Brain microvascular endothelial cell (primary cell): ENCODE measurements at places on chromosomes 12 and 14.

DNA sequence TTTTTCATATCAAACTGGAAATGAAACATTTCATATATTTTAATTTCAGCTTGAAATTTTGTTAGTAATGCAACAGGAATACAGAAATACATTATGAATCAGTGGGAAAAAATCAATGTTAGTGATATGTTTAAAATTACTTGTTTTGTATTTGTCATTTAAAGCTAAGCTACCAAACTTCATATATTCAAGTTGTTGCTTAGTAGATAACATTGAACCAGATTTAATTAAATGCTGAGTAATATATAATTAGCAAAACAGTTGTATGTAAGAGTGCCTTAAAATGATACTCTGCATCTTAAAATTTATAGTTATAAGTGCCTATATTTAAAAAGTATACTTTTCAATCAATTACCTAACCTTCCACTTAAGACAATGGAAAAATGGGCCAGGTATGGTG is 5.0 kb downstream of the CHURC1 start:
- DNase-seq = no peak

DNA sequence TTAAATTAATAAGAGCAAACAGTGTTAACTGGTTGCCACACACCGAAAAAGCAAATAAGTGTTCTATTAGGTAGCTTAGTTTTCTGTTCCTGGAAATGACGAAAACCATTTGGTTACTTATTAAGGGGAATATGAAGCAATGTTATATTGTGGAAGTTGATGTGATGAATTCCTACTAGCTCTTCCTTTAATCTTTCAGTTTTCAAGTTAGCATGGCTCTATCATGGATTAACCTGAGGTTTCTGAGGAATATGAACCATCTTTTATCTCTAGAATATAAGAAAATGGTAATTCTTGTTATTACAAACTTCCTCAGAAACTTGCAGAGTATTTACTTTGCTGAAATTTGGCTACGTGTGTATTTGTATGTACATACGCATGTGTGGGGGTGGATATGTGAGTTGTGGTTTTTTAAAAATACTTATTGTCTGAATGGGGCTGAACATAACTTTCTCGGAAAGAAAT is 245.7 kb downstream of the KCNC2 start:
- no peak for DNase-seq

DNA sequence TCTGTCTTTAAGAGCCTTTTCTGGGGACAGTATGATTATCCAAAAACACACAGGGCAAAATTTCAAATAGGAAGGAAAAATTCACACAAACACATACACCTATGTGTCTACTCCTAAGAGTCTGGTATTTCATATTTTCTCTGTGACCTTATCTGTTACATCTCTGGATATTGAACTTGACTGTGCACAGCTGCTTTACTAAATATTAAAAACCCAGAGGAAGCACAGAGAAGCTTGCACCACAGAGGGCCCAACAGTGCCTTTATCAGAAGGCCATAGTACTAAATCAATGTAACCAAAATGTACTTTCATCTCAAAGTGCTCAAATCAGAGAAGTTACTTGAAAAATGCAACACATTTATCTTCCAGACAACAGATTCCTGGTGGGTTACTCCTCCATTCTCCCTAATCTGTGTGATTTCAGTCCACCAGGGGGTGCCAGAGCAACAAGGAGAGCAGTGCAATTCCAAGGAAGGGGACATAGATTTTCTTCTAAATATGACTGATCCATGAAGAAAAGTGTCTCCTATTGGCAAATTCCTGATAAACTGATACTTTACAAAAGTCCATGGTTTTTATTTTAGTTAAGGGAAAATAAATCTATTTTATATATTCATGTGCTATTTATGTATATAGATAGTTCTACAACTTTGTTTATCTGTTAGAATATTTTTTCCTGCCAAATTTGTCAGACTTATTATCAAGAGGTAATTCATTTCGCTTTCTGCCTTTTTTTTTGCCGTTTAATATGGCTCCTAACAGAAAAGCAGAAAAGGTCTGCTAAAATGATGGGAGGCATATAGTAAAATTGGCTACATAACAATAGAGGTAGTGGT is 617.6 kb downstream of the LRFN5 start:
- DNase-seq = peak; percentile 56

- DNase-seq = peak; percentile 88
These were observed 248.1 kb downstream of the DPY19L2 start for GRCh38 chr12:63420206-63420644.

DNA sequence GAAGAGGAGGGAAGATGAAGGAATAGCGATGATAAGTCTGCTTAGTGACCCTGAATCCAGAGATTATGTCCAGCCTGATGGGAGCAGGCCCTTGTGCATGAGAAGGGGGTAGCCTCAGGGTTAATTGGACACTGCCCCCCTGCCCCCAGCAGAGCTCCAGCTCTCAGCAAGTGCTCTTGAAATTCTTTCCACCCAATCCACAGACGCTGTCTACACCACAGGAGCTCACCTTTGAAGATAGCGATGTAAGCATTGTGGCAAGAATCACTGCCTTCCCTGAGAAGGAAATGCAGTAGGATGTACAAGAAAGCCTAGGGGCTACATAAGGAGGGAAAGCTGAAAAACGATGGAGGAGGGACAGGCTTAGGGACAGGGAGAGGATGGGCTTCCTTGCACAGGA is 39.4 kb downstream of the CRACR2A start:
- no peak for DNase-seq

GRCh38 chr12:57990241-57990883 is 49.0 kb downstream of the ATP23 start:
- DNase-seq = no peak

- peak; percentile 82 for DNase-seq
These were observed 1.4 kb upstream of the ZFP36L1 start for GRCh38 chr14:68794130-68794850.

DNA sequence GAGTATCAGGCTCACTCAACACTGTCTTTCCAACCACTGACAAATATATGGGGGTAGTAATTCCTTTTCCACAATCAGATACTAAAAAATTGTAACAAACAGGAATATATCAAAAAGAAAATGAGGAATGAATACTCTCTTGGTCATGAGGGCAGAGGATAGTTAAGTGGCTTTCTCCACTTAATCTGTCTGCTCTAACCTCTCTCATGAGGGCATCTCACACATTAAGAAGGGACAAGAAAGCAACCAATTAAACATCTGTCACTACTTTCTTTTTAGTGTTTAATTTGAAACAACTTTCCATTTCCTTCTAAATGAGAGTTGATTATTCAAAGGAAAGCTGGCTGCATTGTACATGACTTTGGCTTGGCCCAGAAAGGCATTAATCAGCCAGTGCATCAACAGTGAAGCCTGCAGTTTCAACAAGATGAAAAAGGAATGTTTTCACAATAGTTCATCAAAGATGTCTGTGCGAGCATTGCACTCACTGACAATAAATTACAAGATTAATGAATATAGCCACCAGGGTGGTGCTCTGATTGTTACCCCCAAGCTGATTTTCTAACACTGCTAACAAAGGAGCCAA is 142.0 kb downstream of the SEC23A start:
- DNase-seq = no peak

- DNase-seq = no peak
These were observed 72.7 kb downstream of the TPH2 start for GRCh38 chr12:72011374-72011773.

GRCh38 chr12:116313194-116313927 is 35.9 kb upstream of the MED13L start:
- DNase-seq = no peak

DNA sequence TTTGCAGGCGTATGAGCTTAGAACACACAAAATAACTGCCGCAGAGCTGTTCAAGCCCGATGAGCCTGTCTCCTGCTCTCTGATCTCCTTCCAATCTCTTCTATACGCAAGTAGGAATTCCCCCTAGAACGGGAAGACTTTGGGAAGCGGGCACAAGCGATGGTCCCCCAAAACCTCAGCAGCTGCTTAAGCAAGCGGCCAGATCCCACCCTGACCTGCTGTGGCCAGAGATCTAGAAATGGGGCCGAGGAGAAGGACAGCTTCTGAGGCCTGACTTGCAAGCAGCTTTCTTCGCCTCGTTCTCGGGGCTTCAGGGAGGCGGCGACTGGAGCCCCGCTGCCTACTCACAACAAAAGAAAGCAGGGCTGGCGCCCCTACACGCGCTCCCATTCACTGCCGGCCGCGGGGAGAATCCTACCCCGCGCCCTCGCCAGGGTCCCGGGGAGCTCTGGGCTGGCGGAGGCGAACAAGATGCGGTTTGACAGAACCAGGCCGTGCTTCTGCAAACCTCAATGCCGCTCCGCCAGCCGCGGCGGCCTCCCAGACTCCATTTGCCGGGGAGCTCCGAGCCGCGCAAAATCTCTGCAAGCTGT is 922 bp downstream of the TBX5 start:
- no peak for DNase-seq

GRCh38 chr12:65325183-65325582 is 46.7 kb downstream of the MSRB3 start:
- no peak for DNase-seq

- no peak for DNase-seq
These were observed 6.8 kb upstream of the RNU7-1 start for GRCh38 chr12:6936636-6937480.

- peak; percentile 15 for DNase-seq
These were observed 129.1 kb downstream of the PTPRB start for GRCh38 chr12:70508178-70508577.

DNA sequence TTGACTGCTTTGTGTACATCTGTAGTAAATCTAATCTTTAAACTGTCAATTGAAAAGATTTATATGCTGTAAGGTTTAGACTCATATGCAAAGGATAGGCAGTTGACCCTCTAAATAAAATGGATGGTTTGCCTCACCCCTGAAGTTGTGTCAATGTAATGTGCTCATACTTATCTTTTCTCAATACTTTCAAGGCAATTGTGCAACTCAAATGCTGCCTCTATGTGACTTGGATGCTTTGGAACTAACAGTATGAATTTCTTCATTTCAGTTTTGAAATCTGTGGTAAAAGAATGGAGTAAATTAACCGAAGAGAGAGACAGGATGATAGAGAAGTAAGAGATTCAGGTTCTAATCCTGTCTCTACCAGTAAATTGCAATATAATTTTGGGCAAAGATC is 9.7 kb downstream of the PDE6H start:
- no peak for DNase-seq

DNA sequence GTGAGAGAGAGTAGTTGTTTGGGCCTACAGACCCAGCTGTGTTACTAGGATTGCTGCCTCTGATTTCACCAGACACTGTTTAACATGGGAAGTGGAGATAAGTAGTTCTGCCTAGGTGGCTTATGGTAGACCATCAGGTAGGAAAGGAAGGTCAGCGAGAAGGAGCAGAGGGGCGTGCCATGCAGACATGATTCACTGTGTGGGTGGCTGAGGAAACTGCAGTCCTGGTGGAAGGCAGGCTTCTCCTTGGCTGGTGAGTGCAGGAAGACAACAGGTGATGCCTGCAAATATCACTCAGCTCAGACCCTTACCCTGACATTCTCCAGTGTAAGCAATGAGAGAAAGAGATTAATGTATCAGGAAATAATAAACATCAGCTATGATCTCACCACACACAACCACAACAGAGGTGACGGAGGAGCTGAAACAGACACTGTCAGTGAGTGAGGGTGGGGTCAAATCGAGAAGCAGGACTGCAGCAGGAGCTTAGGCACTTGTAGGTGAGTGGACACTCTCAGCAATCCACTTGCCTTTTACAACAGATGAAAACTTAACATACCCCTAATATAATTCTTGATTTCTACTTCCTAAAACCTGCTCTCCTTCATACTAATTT is 2.1 kb upstream of the PRR4 start:
- DNase-seq = no peak

DNA sequence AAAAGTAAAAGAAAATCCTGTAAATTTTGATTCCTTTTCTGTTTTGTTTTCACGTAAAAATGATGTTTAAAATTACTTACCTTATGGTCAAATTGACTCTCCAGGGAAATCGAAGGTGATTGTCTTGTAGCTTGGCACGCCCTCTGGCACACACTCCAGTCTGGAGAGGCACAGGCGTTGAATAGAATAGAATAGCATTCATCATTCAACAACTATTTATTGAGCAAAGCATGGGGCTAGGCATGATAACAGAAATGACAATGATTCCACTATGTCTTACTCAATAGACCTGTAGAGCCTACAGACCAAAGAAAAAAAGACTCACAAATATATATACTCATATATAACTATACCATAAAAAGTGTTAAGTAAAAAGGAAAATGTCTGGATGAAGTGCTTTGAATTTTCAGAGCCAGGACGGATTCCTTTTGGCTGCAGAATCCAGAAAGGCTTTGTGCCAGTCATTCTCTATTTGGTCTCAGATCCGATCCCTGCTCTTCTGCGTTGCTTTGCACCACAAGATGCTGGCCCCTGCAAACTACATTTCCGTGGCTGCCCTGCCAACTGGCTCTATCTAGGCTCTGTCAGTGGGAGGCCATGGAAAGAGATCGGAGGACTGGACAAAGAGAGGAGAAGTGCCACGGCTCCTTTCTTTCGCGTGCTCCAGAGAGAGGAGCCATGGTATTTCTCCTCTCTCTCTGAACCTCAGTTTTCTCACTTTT is 231.8 kb downstream of the CRADD start:
- peak; percentile 16 for DNase-seq

- DNase-seq = no peak
These were observed 1228.2 kb upstream of the TMEM132C start for GRCh38 chr12:127038761-127039160.

DNA sequence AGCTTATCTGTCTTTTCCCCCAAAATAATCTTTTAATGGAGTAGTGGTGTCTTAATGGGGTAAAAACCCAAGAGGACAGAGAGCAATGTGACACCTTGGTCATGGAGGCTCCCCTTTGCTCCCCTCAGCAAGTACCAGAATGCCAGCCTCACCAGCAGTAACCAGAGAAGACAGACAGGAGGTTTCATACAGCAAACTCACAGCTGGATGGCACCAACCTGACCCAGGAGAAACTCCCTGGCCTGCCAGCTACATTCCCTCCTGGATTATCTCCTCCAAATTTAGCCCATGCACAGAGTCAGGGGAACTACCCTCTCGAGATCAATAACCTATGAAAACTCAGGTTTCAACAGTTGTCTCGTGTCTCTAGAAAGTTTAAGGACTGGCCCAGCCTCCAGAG is 15.9 kb downstream of the BHLHE41 start:
- DNase-seq = no peak

DNA sequence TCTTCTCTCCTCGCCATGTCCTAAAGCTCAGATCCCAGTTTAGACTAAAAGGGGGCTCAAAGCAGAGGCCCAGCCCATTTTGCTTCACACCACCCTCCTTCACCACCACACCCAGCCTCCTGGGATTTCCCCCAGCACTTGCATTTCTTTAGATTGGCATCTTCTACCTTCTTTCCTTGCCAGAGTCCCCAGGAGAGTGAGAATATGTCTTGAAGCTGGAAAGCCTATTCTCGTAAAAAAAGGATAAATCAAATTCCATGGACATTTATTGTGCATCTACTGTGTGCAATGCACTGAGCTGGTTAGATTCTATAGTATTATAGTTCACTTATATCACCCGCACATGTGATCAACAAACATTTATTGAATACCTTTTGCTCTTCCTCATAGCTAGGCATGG is 10.2 kb downstream of the FBXW8 start:
- no peak for DNase-seq
